Activated naive CD8-positive, alpha-beta T cell treated with anti-CD3 and anti-CD28 coated beads for 36 hours (primary cell): ENCODE measurements at places on chromosomes 7 and 10. TPM values are rescaled to one million over a fixed set of nuclear protein-coding genes. Genes with fewer than 3 reads are reported as not detected.

Gene RNLS
- 4.3 TPM for total RNA-seq

Gene VSTM4
- not detected for total RNA-seq

Gene FGL2
- 1.1 TPM for total RNA-seq

Gene KIAA1549
- total RNA-seq = 1.7 TPM

Gene HOXA2
- not detected for total RNA-seq

Gene SPDYE2
- not detected for total RNA-seq

Gene ACTR3C
- total RNA-seq = 3.4 TPM

Gene GHRHR
- not detected for total RNA-seq

Gene OR2A1
- not detected for total RNA-seq

Gene TDRD1
- 0.21 TPM for total RNA-seq

Gene LRMDA
- total RNA-seq = not detected

DNA sequence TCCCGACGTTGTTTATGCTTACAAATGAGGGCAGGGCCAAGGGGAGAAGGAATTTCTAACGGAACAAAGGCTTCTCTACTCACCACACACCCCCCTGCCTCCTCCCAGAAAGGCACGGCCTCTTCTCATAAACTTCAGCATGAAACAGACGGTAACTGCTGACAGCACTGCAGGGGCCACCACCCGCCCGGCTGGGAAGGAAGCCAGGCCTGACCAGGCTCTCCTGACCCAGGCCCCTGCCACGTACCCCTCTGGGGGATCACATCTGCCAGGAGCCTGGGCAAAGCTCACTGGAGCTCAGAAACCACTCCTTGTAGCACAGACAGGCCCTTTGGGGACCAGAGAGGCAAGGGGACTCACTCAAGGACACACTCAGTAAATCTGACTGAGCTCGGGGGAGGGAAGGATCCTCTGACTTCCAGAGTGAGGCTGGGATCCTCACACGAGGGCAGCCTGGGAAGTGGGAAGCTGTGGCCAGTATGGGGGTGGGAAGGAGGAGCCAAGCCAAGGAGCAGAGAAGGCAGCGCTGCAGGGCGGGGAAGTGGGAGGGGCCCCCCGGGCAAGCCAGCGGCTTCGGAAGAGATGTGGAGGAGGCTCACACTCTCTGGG lies 46.1 kb downstream of the ZCCHC24 start:
- no peak overlapping the region for H3K4me3 ChIP-seq
- peaks cover 7% of the 10 kb centered on the region for H3K27me3 ChIP-seq
- no peak overlapping the region for H3K27ac ChIP-seq
- no peak for DNase-seq
- no peaks in the 10 kb centered on the region for H3K36me3 ChIP-seq

DNA sequence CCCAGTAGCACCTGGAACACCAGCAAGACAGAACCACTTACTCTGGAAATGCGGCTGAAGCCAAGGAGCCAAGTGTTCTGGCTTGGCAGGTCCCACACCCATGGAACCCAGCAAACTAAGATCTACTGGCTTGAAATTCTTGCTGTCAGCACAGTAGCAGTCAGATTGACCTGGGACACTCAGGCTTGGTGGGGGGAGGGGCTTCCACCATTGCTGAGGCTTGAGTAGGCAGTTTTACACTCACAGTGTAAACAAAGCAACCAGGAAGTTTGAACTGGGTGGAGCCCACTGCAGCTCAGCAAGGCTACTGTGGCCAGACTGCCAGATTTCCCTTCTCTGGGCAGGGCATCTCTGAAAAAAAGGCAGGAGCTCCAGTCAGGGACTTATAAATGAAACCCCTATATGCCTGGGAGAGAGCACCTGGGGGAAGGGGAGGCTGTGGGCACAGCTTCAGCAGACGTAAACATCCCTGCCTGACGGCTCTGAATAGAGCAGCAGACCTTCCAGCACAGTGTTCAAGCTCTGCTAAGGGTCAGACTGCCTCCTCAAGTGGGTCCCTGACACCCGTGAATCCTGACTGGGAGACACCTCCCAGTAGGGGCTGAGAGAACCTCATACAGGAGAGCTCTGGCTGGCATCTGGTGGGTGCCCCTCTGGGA lies 121.2 kb downstream of the MTERF1 start:
- H3K36me3 ChIP-seq = peaks cover 5% of the 10 kb centered on the region
- no peak overlapping the region for H3K4me3 ChIP-seq
- H3K27me3 ChIP-seq = no peaks in the 10 kb centered on the region
- no peaks in the 10 kb centered on the region for H3K4me1 ChIP-seq

- no peaks in the 10 kb centered on the region for H3K36me3 ChIP-seq
- H3K27me3 ChIP-seq = peaks cover 3% of the 10 kb centered on the region
- no peak for DNase-seq
- no peak overlapping the region for H3K27ac ChIP-seq
These were observed 60.0 kb downstream of the PLXNA4 start for GRCh38 chr7:132516042-132516840.

DNA sequence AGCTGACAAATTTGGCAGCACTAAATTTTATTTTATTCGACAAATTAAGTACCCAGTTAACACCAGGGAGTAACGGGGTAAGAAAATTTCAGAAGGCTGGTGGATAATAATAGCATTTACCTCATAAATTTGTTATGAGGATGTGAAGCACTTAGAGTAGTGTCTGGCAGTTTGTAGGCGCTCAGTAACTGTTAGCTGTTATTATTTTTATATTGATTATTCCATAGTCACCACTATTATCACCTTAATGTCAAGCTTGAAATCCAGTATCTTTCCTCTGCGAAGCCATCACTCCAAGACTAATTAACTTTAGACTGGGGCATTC lies 563 bp upstream of the COA1 start:
- H3K4me1 ChIP-seq = peaks cover 41% of the 10 kb centered on the region
- no peak for DNase-seq
- H3K27ac ChIP-seq = peak overlapping the region; percentile 90
- peaks cover 11% of the 10 kb centered on the region for H3K27me3 ChIP-seq
- peak overlapping the region; percentile 92 for H3K4me3 ChIP-seq
- peaks cover 19% of the 10 kb centered on the region for H3K36me3 ChIP-seq

DNA sequence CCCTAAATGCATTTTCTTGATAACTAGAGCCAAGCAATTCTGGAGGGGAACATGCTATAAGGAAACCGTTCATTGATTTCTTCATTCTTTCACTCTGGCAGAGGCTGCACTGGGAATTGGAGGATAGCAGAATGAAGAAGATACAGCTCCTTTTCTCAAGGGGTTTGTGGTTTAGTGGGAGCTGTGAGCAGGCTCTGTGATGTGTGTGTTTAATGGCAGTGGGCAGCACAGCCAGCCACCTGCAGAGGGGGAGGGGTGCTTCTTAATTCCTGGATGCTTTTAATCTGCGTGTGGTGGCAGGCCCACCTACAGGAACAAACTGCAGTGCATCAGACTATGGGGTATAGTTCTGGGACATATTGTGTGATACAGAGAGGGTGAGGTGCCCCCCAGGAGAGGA lies 31.9 kb downstream of the RPS24 start:
- H3K27ac ChIP-seq = no peak overlapping the region
- DNase-seq = no peak
- H3K4me1 ChIP-seq = peaks cover 15% of the 10 kb centered on the region
- no peaks in the 10 kb centered on the region for H3K27me3 ChIP-seq
- H3K36me3 ChIP-seq = no peaks in the 10 kb centered on the region

DNA sequence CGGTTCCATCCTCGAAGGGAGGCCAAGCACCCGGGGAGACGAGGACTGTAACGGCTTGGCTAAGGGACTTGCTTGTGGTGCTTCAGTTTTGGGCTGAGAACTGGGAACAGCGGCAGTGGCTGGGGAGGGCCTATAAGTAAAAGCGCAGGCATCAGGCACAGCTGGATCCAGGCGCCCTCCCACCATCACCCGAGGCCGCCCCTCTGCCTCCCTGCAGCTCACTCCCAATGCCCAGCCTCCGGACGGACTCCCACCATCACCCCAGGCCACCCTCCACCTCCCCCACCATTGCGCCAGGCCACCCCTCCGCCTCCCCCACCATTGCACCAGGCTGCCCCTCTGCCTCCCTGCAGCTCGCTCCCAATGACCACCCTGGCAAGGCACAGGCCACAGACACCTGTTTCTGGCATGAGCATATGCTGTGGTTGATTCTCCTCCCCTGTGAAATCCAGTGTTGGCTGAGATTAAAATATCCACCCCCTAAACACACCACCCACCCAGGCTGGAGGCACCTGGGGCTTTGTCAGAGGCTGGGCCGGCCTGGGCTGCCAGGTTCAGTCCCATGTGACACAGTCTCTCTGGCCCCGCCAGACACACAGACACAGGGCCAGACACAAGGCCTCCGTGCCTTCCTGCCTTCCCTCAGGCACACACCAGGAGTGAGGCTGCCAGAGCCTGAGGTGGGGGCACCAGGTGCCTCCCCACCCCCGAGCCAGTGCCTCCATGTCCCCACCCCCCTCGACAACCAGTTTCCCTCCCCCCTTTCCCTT lies 16.7 kb downstream of the MICALL2 start:
- no peak for DNase-seq
- H3K36me3 ChIP-seq = no peaks in the 10 kb centered on the region
- H3K4me1 ChIP-seq = no peaks in the 10 kb centered on the region

GRCh38 chr10:110725801-110726630 lies 81.9 kb downstream of the RBM20 start:
- peaks cover 37% of the 10 kb centered on the region for H3K4me1 ChIP-seq
- no peak overlapping the region for H3K27ac ChIP-seq
- H3K4me3 ChIP-seq = no peak overlapping the region
- no peaks in the 10 kb centered on the region for H3K27me3 ChIP-seq
- no peak for DNase-seq

- H3K36me3 ChIP-seq = no peaks in the 10 kb centered on the region
- H3K27ac ChIP-seq = no peak overlapping the region
- DNase-seq = no peak
- no peaks in the 10 kb centered on the region for H3K27me3 ChIP-seq
- no peak overlapping the region for H3K4me3 ChIP-seq
These were observed 37.4 kb downstream of the SMNDC1 start for GRCh38 chr10:110267276-110267675.

GRCh38 chr10:46522295-46523118 lies 34.0 kb downstream of the GPRIN2 start:
- H3K4me1 ChIP-seq = no peaks in the 10 kb centered on the region
- no peaks in the 10 kb centered on the region for H3K36me3 ChIP-seq
- H3K27me3 ChIP-seq = no peaks in the 10 kb centered on the region
- no peak overlapping the region for H3K4me3 ChIP-seq
- H3K27ac ChIP-seq = no peak overlapping the region

DNA sequence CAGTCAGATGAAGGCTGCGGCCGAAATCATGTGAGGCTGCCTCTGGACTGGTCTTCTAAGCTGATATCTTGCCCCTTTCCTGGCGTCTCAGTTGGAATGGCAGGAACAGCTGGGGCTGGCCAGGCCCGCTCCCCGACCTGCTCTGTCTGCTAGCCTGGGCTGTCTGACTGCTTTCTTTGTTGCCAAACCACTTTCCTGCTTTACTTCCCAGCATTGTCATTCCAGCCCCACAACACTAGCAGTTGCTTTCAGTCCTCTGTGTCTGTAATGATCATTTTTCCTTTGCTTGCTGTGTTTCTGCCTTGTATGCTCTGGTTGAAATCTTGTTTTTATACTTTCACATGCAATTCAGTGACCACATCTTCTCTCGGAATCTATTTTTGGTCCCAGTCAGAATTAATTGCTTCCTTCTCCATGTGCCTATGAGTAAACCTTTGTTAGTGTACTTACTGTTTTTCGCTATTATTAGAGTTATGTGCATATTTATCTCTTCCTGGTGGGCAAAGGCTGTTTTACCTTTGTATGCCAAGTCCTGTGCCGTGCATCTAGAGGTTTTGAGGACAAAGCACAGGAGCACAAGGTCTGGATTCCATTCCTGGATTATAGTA lies 21.6 kb downstream of the PRPF18 start:
- no peaks in the 10 kb centered on the region for H3K27me3 ChIP-seq
- H3K27ac ChIP-seq = peak overlapping the region; percentile 46
- H3K36me3 ChIP-seq = peaks cover 16% of the 10 kb centered on the region
- H3K4me3 ChIP-seq = no peak overlapping the region

GRCh38 chr10:77582710-77583115 lies 54.9 kb downstream of the KCNMA1 start:
- DNase-seq = peak; percentile 9
- H3K36me3 ChIP-seq = no peaks in the 10 kb centered on the region
- no peaks in the 10 kb centered on the region for H3K4me1 ChIP-seq
- no peak overlapping the region for H3K4me3 ChIP-seq

- DNase-seq = no peak
- H3K4me1 ChIP-seq = no peaks in the 10 kb centered on the region
- no peaks in the 10 kb centered on the region for H3K27me3 ChIP-seq
- no peak overlapping the region for H3K4me3 ChIP-seq
These were observed 13.0 kb upstream of the TES start for GRCh38 chr7:116197360-116197759.

DNA sequence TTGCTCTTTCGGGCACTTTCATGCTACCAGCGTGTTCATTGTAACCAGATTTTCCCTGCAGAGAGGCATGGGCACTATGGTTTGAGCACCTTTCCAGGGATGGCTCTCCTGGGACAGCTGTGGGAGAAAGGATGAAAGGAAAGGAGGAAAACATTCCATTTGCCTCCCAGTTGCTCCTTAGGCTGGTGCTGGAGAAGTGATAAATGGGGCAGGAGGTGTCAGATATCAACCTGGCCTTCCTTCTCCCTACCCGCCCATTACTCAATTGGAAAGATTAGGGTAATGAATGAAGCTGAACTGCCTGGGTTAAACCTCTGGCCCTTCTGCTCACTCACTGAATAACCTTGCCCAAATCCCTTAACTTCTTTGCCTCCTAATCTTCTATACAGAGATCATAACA lies 228.4 kb downstream of the PLXNA4 start:
- peaks cover 34% of the 10 kb centered on the region for H3K27me3 ChIP-seq
- no peak overlapping the region for H3K4me3 ChIP-seq
- H3K36me3 ChIP-seq = no peaks in the 10 kb centered on the region
- H3K27ac ChIP-seq = no peak overlapping the region

DNA sequence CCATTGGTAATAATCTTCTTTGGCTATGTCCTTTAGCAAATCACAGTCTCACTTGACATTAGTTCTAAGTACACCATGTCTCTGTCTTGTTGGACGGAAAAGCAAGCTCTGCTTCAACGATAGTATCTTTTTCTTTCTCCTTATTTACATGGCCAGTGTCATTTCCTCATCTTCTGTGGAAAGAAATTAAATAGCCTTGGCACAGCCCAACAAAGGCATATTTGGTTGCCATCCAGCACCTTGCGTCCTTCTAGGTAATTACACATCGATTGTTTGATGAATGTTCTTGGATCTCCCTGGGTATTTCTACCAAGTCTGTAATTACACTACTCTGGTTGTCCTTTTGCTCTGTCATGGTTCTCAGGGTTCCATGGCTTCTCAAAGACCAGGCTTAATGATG lies 183.1 kb downstream of the CHN2 start:
- no peaks in the 10 kb centered on the region for H3K27me3 ChIP-seq
- DNase-seq = no peak
- no peak overlapping the region for H3K4me3 ChIP-seq
- H3K4me1 ChIP-seq = no peaks in the 10 kb centered on the region
- H3K27ac ChIP-seq = no peak overlapping the region

- peak; percentile 13 for DNase-seq
- H3K36me3 ChIP-seq = peaks cover 23% of the 10 kb centered on the region
These were observed 1.4 kb downstream of the LANCL2 start for GRCh38 chr7:55366461-55367070.

DNA sequence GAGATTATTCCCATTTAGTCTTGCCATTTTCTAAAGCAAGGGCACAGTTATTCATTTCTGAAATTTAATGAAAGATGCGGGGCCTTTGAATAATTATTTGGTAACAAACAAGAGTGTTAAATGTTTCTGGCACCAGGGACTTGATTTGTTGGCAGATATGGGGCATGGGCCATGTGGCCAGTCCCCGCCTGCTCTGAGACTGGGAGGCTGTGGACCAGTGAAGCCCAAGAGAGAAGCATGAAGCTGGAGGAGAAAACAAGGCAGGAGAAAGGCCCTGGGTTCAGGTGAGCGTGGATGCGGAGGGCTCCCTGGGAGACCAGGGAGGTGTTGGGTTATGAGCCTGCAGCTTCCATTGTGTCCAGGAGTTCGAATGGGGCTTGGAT lies 378.5 kb downstream of the TCERG1L start:
- no peaks in the 10 kb centered on the region for H3K27me3 ChIP-seq
- H3K4me3 ChIP-seq = no peak overlapping the region
- H3K4me1 ChIP-seq = no peaks in the 10 kb centered on the region
